ENCODE measurements at places on chromosomes 4 and X.

DNA sequence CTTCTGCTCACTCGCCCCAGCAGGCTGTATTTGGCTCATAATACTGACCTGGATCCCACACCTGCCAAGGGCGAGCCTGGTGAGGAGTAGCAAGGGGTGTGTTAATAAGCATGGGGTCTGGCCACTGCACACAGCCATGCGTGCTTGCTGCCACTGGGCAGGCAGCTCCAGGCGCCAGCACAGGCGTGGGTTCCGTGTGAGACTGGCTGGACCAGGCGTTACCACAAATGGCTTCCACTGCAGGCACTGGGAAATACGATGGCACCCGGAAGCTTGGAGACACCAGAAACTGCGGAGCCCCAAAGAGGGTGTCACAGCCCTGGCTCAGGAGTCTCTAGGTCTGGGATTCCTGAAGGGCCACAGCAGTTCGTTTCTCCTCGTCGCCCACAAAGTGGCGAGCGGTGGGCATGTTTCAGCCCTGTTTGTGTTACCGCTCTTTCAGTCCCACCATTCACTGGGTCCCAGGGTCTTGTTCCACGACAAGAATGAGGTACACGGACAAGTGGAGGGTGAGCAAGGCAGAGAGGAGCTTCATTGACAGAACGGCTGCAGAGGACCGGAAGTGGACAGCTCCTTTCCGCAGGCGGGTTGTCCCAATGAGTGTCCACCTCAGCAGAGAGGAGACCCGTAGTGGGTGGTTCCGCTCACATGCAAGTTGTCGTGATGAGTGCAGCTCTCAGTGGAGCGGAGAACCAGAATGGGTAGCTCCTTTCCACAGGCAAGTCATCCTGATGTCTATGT, 428.9 kb downstream of the EPHA5 start:
- DNase-seq: no peak

DNA sequence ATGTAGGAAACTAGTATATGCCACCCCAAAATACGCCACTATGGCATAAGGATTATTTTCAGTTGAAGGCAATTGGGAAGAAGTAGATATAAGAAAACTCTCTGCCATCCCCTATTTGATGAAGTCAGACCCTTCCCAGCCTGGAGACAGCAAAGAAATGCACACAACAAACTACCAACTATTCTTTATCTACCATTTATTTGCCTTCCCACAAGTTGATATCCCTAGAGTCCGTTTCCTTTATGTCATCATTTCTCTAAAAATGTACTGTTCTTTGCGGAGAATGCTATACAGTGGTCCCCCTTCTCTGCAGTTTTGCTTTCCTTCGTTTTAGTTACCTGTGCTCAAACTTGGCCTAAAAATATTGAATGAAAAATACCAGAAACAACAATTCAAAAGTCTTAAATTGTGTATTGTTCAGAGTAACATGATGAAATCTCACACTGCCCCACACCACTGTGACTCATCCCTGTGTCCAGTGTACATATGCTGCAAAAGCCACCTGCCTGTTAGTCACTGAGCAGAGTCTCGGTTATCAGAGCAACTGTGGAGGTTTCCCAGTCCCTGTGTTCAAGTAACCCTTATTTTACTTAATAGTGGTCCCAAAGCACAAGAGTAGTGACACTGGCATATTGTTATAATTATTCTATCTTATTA, 152.3 kb downstream of the WDFY3 start:
- peak; percentile 73 for DNase-seq

GRCh38 chr4:69833251-69833650, 26.7 kb downstream of the SULT1E1 start:
- DNase-seq: no peak

DNA sequence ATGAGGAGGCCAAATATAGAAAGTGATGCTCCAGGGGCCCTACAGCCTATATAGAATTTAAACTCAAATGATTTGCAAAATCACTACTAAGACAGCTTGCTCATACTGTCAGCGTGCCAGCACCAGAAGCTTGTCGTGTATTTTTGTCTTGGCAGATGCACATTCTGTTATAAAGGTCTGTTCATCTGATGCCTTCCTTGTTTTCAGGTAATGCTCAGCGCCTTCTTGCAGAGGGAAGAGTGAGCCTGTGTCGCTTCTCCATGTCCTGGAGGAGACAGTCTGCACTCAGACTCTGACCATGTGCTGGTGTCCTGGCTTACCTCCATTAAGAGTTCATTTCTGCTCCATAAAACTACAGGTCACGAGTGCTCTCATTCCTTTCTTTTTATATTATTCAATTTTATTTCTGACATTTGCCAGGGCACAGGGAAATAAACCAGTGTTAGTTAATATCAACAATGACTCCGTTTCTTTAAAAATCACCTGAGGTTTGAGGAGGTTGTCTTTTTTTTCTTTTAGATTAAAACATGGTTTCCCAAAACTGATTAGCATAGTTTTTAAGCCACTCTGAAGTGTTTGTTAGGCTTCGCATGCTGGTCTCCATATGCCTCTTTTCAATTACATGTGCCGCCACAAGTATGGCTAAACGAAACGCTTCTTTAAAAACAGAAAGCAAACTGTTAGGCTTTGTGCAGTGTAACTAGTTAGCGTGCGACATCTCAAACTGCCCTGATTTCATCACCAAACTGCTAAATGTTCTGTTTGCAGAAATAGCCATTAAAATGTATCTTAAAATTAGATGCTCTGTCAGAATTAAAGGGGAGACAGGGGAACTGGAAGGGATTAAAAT, 215.2 kb upstream of the GK2 start:
- DNase-seq: no peak

DNA sequence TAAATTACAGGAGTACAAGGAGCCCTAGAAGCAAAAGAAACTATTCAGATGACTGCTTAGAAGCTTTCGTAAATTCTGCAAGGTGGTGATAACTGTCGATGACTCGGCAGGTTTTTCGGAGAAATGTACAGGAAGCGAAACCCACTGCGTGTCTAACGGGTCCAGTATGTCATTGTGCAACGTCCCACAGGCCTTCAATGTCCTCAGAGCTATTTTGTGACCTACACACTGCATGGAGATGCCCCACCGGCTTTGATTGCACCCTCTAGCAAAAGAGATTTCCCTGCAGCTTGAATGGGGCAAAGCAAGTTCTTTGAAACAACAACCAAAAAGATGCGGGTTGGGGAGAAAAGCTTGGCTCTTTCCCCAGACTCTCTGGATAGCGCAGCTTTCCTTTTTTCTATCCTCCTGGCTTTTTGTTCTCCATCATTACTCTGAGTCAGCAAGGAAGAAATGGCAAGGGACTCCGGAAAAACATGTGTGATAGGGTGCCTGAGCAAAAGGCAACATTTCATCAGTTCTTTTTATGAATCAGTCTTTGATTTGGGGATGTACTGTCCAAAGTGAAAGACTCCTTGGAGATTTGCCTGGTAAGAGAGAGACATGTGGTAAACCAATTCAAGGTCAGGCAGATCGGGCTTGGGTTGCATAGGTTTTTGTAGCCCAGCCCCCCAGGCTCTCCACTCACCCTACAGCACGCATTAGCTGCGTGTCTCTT, 112.0 kb upstream of the TBL1X start:
- no peak for DNase-seq

DNA sequence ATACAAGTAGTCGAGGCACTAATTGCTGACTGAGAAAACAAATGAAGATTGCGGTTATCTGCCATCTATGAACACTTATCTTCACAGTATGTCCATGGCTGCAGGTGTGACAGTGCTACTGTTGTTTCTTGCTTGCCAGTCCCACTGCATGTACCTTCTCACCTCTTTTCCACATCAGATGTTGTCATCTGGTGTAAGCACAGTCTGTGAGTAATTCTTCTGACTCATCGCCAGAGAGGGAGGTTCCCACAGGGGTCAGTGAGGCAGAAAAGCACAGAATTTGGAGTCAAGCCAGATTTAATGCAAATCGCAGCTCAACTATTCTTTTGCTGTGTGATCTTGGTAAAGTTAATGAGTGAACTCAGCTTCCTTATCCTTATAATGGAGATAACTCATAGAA, 144.4 kb downstream of the GLRA2 start:
- no peak for DNase-seq

- DNase-seq: no peak
Observed at GRCh38 chrX:23954396-23954795, 46.6 kb downstream of the CXorf58 start.
